ENCODE measurements at places on chromosomes 11 and 22. TPM values are rescaled to one million over a fixed set of nuclear protein-coding genes. Genes with fewer than 3 reads are reported as not detected.

DNA sequence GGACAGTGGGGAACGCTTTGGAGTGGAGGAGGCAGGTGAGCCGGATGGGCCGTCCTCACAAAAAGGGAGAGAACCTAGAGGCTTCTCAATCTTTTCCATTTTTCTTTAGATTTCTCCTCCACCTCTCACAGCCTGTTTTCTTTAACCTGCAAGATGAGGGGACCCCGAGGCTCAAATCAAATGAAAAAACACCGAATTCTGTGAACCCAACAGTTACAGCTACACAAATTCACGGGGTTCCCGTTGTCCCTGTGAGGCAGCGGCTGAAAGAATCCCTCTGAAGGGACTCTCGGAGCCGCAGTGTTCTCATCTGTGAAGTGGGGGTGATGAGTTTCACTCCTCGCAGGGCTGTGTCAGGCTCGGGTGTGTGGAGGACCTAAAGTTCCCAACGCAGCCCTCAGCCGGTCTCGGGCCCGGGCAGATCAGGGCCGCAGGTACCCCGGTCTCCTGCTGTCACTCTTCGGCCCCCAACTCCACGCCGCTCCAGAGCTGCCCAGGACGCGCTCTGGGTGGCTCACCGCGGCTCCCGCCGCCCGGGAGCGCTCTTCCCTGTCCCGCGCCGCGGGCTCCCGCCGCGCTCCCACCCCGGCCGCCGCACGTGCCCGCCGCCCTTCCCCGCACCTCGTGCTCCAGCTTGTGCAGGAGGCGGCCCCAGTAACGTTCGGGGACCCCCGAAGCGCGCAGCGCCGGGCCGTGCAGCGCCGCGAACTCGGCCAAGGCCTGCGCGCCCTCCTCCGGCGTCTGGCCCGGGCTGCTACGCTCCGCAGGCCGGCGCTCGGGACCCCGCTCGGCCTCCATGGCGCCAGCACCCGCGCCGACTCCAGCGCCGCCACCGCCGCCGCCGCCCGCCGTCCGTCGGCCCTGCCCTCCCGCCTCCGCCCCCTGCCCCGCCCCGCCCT, at the start of gene TTLL12:
Gene TTLL12 (minus strand): TSS at position 863 of the 899 bp plus-strand sequence. CDS start 65 bp downstream, at position 798.
- no peaks in the 10 kb centered on the region for H3K27me3 ChIP-seq
- H3K27ac ChIP-seq = peak within 1 kb of the TSS; percentile 94
- H3K36me3 ChIP-seq = peaks cover 17% of the 10 kb centered on the region

DNA sequence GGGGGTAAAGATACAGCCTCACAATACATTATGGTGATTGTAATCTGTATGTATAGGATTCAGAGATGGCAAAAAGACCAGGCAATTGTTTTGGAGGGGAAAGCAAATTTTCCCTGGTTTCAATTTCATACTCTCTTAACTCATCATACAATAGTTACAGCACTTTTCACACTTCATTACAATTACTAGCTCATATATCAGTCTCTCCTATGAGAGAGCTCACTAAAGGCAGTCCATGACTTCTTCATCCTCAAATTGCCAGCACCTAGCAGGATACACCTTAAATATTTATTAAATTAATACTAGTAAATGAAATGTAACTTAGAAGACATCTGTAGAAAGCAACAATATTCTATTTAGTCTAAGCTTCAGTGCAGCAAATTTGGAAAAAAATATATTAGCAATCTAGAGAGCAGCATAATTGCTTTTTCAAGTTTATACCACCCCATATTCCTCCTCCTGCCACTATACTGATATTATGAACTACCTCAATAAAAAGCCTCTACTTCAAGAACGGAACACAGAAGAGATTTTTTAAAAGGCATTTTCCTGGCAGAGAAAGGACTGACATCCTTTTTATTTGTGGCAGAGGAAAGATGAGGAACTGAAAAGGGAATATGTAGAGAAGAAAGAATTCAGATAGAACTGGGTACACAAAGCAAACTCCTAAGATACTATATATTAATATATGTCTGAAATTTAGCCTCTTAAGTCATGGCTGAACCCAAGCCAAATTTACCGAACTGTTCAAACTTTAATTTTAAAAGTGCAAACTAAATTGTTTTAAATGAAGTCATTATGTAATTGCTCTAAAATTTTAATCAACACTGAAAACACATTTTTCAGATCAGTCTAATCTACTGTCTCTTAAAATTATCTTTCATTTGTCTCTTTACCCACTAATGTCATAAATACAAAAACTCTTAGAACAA, 27.7 kb downstream of the PICALM start:
- H3K27me3 ChIP-seq = no peaks in the 10 kb centered on the region
- DNase-seq = no peak
- H3K27ac ChIP-seq = peak overlapping the region; percentile 68
- peaks cover 13% of the 10 kb centered on the region for H3K36me3 ChIP-seq
- H3K4me3 ChIP-seq = no peak overlapping the region

- H3K27ac ChIP-seq = no peak overlapping the region
- H3K36me3 ChIP-seq = no peaks in the 10 kb centered on the region
- H3K4me1 ChIP-seq = no peaks in the 10 kb centered on the region
- no peak overlapping the region for H3K4me3 ChIP-seq
Measured at GRCh38 chr22:33385611-33386010, 327.4 kb upstream of the SYN3 start.

SYTL2 gene
- 11.2 TPM for total RNA-seq

GRCh38 chr11:67270256-67271204, 4.3 kb downstream of the GRK2 start:
- no peaks in the 10 kb centered on the region for H3K27me3 ChIP-seq
- H3K27ac ChIP-seq = peak overlapping the region; percentile 97
- peak overlapping the region; percentile 90 for H3K4me3 ChIP-seq
- peaks cover 58% of the 10 kb centered on the region for H3K4me1 ChIP-seq
- H3K36me3 ChIP-seq = peaks cover 71% of the 10 kb centered on the region

GRCh38 chr11:96162816-96163499, 180.0 kb downstream of the MAML2 start:
- no peak overlapping the region for H3K4me3 ChIP-seq
- peaks cover 17% of the 10 kb centered on the region for H3K36me3 ChIP-seq
- no peak for DNase-seq
- peaks cover 54% of the 10 kb centered on the region for H3K4me1 ChIP-seq
- H3K27ac ChIP-seq = no peak overlapping the region

ENTHD1 gene
- total RNA-seq = 0.34 TPM

DNA sequence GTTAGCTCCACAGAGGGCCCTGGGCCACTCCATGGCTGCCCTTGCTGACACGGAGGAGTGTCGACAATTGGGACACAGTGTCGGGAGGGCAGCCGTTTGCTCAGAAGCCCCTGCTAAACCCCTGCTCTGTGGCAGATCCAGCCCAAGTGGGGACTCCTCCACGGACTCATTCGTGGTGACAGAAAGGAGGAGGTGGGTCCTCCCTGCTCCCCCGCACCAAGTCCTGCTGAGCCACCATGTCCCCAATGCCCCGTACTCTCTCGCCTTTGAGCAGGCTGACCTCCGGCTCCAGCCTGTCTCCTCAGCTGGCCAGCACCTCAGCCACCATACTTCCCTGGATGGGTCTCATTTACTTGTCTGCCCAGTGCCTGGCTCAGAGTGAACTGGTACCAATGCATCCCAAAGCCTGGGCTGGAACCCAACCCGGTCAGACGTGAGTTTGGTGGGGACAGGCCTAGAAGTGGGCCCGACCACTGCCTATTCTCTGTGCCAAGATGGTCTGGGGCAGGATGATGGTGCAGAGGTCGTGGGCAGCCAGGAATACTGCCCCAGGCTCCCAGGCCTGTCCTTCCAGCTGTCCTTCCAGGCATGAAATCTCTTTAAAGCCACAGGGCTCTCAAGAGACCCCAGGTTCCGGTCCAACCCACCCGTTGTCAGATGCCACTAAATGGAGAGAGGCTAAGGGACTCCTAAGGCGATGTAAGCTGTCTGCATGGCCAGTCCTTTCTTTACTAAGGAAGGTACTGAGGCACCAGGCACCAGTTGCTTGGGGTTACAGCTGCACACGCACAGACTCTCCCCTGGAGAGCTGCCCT, 4.3 kb downstream of the CBX6 start:
- no peaks in the 10 kb centered on the region for H3K27me3 ChIP-seq
- peaks cover 41% of the 10 kb centered on the region for H3K36me3 ChIP-seq
- H3K4me3 ChIP-seq = no peak overlapping the region
- H3K27ac ChIP-seq = no peak overlapping the region
- DNase-seq = no peak

SCGB1A1 gene
- total RNA-seq = not detected

POU2AF3 gene
- total RNA-seq = not detected

- no peaks in the 10 kb centered on the region for H3K27me3 ChIP-seq
- H3K36me3 ChIP-seq = no peaks in the 10 kb centered on the region
- no peak overlapping the region for H3K4me3 ChIP-seq
- no peak overlapping the region for H3K27ac ChIP-seq
- H3K4me1 ChIP-seq = peaks cover 7% of the 10 kb centered on the region
Measured at GRCh38 chr11:8060801-8061554, 20.0 kb upstream of the TUB start.

FOLR1 gene
- total RNA-seq = not detected

DNA sequence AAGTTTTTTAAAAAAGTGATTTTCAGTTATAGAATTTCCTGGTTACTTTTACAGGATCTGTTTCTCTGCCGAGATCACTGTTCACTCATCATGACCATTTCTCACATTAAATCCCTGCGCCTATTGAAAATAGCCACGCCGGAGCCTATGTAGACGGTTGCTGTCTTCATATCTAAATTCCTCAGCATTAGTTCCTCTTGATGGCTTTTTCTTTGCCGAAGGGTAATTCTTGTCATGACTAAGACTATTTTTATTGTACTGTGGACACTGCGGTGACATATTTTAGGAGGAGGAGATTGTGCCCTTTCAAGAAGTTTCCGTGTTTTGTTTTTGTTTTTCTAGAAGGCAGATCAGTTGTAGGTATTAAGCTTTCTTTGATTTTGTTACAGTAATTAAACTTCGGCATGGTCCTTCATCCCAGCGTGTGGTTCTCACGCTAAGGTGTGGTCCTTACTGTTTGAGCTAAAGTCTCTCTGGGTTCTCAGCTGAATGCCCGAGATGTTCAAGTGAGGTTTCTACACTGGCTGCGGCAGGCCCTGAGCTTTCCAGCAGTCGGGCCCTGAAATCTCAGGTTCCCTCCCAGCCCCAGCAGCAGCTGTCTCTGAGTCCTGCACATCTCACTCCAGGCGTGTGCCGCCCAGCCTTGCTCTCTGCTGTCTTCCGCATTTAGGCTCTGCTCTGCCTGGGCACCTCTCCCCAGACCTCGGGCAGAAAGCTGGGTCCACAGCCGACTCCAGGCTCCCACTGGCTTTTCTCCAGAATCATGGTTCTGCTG, 1110.5 kb downstream of the TBC1D22A start:
- peaks cover 11% of the 10 kb centered on the region for H3K27me3 ChIP-seq
- H3K36me3 ChIP-seq = no peaks in the 10 kb centered on the region
- H3K4me1 ChIP-seq = no peaks in the 10 kb centered on the region
- H3K4me3 ChIP-seq = no peak overlapping the region

XKR3 gene
- not detected for total RNA-seq

GRCh38 chr11:120630122-120630521, 118.6 kb downstream of the GRIK4 start:
- H3K27me3 ChIP-seq = peaks cover 3% of the 10 kb centered on the region
- H3K4me3 ChIP-seq = no peak overlapping the region
- no peak overlapping the region for H3K27ac ChIP-seq

DNA sequence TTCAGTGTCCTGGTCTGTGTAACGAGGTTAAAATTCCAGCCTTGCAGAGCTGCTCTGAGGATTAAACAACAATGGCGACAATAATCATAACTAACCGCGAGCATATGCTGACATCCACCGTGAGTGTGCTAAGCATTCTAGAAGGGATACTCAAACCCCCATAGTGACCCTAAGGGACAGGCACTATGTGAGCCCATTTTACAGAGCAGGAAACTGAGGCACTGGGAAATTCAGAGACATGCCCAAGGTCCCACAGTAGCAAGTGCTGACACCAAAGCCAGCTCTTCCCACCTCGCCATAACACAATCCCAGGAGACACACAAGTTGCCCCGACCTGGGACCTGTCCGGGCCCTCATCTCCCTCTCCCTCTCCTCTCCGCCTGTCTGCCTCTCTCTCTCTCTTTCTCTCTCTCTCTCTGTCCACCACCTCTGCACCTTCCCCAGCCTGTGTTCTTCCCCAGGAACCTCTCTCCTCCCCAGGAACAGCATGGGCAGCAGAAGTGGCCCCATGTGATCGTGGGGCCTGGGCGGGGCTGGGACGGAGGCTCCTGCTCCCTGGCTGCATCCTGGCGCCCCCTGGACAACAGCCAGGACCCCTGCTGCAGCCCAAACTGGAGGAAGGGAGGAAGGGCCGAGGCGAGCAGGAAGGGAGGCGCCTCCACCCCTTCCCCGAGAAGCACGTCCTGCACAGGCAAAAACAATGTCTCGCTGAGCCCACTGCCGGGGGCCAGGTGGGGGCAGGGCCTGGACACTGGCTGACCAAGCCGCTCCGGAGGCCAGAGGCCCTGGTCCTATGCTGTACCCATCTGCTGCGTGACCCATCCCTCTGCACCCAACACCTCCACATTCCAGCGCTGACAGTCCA, 14.8 kb upstream of the MFNG start:
- no peak for DNase-seq
- no peaks in the 10 kb centered on the region for H3K27me3 ChIP-seq
- H3K4me3 ChIP-seq = no peak overlapping the region
- no peak overlapping the region for H3K27ac ChIP-seq
- H3K4me1 ChIP-seq = peaks cover 14% of the 10 kb centered on the region
- H3K36me3 ChIP-seq = no peaks in the 10 kb centered on the region

DNA sequence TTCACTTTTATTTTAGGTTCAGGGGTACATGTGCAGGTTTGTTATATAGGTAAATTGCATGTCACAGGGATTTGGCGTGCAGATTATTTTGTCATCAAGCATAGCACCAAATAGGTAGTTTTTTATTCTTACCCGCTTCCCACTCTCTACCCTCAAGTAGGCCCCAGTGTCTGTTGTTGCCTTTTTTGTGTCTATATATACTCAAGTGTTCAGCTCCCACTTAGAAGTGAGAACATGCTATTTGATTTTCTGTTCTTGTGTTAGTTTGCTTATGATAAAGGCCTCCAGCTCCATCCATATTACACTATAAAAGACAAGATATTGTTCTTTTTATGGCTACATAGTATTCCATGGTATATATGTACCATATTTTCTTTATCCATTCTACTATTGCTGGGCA, 28.5 kb upstream of the LIN7C start:
- no peaks in the 10 kb centered on the region for H3K36me3 ChIP-seq
- DNase-seq = no peak
- H3K27me3 ChIP-seq = no peaks in the 10 kb centered on the region
- no peak overlapping the region for H3K4me3 ChIP-seq
- H3K27ac ChIP-seq = no peak overlapping the region

DNA sequence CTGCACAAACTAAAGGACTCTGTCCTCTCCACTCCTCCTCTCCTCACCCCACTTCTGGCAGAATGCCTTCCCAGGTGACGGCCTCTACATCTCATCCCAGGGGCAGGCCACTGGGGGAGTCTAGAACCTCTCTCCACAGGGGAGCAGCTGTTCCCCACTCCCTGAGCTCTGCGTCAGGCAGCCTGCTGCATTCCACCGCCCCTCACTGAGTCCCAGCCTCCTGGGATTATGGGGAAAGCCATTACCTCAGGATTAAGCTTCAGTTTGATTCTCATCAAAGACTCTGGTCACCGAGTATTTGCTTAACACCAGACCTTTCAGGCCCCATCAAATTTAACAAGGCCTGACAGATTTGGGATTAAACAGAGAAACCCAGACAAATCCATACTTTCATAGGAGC, 405.9 kb downstream of the NXPE2 start:
- H3K4me3 ChIP-seq = no peak overlapping the region
- H3K36me3 ChIP-seq = no peaks in the 10 kb centered on the region
- no peaks in the 10 kb centered on the region for H3K4me1 ChIP-seq
- no peak for DNase-seq
- H3K27ac ChIP-seq = no peak overlapping the region
- H3K27me3 ChIP-seq = peaks cover 2% of the 10 kb centered on the region
